Amygdala (tissue), 56 donors: ENCODE measurements at places on chromosomes 6 and 20.

GRCh38 chr6:105596284-105596755 is 193.4 kb upstream of the PREP start:
- no peak for DNase-seq

- DNase-seq: no peak
Measured at GRCh38 chr6:36834576-36835341, 4.5 kb downstream of the CPNE5 start.

- DNase-seq: no peak
Measured at GRCh38 chr20:41587956-41588355, 30.2 kb downstream of the CHD6 start.

DNA sequence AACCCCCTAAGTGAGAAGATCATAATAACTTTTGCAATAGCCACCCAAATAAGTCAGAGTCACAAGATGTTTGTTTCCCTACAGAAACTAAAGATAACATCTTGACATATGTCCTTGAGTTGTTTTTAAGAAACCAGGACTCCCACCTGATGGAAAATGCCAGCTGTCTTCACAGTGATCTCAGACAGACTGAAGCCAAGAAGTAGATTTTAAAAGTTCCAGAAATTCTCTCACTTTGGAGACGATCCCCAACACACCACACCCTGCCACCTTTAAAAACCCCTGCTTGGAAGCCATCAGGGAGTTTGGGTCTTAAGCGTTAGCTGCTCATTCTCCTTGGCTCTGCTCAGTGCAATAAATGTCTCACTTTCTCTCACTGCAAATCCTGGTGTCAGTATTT is 63.0 kb downstream of the GPR6 start:
- DNase-seq: no peak

DNA sequence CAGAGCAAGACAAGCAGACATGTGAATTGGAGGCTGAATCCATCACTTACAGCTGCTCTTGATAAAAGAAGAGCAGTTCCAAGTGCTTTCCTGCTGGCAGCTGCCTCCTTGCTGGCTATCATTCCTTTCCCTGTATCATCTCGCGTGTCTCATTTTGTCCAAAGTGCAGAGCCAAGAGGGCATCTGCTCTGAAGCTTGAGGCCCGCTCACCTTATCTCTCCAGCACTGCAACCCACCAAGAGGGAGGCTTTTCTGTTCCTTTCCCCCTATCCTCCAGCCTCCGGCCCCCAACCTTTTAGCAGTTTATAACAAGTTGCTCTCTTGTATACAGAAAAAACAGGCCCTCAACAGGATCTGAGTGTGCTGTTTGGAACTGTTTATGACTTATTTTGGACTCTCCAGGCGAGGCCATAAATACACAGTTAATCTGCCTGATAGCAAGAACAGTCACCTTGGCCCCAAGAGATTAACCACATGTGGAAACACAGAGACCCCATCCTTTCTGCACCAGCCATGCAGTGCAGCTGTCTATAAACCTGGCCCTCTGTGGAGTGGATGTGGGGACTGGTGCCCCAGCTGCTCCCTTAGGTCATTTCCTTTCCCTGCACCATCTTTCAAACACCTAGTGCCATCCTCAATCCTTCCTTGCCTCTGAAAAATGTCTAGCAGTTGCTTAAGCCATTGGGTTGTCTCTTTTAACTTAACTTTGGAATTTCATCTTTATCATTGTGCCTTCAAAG is 172.5 kb upstream of the FERMT1 start:
- no peak for DNase-seq

- no peak for DNase-seq
Measured at GRCh38 chr6:148556410-148556809, 190.4 kb upstream of the UST start.

- no peak for DNase-seq
Measured at GRCh38 chr6:13177664-13178063, 150.7 kb downstream of the TBC1D7 start.
